ENCODE measurements at places on chromosomes 1 and 21.
A peak's percentile ranks its signal among the peaks of the same experiment; 100 is the strongest.

DNA sequence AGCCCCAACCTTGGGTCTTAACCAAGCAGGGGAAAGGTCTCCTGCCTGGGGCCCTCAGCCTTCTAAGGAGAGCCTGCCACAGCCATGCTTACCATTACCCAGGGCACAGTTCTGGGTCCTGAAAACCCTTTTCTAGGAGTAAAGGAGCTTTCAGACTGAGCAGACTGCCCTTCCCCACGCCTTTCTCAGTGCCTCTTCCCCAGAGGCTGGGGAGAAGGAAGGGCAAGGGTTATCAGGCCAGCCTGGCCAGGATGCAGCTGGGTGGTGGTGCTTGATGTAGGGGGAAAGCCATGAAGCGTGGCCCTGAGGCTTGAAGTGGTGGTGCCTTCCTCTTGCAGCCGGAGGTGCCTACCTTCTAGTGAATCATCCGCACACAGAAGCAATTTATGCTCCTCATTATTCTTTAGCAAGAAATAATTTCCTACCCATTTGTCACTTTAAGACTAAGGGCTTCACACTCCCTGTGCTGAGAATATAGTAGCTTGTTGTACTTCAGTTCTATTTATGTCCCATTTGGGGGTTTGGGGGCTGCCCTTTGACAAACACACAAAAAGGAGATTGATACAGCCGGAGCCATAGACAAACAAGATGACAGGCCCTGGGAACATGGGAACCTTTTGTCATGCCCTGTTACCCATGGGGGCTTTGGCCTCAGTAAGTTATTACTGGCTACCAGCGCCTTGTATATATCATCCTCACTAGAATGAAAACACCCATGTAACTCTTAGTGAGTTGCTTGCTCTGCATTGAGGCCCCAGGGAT lies 40.7 kb downstream of the MAN1C1 start:
- DNase-seq = peak; percentile 88

DNA sequence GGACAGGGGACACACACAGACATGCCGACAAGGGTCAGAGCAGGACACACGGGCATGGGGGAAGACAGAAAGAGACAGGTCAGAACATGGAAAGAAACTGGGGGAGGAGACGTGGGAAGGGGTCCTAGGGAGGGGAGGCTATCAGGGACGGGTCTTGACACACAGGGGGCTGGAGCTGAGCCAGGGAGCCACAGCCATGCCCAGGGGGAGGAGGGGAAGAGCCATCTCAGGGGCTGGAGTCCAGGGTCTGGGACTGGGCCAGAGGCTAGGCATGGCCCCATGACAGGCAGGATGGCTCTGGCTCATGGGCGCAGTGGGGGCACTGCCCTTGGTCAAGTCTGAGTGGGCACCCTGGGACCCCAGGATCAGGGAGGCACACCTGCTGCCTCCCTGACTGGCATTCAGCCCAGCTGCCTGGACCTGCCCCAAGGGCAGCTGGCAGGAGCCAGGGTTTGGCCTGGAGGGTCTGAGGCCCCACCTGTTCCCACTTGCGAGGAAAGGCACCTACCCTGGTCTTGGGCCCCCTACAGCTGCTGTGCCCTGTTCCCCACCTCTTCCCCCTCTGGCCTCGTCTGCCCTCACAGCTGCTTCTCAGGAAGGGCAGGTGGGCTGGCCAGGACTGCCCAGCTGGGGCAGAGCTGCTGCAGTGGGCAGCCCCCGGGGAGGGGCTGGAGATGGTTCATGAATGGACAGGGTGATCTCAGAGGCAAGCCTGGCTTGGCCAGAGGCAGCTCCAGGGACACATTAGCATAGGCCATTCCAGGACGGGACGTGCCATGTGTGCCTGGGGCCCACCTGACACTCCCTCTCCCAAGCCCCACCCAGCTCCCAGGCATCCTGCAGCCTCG lies 42.9 kb downstream of the HSPG2 start:
- peak; percentile 67 for DNase-seq

DNA sequence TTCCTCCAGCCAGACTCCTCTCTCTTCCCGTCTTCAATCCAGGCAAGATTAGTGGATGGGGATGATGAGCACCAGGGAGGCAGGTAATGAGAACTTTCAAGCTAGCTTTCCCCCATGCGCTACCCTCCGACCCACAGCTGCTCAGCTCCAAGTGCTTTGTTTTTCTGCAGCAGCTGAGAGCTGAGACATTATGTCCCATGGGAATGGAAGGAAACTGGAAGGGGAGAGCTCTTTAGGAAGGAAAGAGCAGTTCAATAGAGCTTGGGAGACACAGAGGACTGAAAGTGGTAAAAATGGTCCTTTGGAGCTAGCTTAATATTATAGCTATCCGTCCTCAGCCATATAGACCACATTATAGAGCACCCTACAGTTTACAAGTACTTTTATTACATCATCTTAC lies 39.8 kb downstream of the RAB3B start:
- DNase-seq = no peak

DNA sequence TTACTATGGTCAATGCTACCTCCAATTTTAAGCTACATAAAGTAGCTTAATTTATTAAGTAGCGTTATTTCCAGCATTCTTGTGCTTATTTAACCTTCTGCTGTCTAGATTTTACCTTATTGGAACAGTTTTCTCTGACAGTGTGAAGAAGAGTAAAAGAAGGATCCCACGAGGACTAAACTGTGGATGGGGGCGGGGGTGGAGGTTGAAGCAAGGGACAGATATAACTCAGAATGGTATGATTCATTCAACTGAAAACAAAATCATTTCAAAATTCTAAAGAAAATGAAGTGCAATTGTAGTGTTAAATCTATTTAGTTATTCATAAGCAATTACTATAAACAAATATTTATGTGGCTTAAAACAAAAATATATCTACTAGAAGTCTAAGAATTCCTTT lies 11.5 kb upstream of the VAV3 start:
- no peak for DNase-seq

DNA sequence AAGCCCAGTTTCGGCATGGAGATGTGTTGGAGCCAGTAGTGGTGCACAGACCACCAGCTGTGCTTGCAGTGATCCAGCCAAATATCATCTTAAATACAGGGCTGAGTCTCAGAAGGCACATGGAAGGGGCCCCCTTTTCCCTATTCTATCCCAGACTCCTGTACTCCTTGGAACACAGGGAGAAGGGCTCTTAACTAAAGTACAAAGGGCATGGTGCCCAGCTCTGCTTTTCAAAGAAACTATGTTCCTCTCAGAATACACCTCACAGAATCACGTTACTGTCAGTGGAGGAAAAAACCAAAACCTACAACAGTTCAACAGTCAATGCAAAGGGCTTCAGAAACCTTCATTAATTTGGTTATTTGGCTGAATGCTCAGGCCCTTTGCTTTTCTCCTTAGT lies 180.6 kb upstream of the C1orf105 start:
- no peak for DNase-seq

DNA sequence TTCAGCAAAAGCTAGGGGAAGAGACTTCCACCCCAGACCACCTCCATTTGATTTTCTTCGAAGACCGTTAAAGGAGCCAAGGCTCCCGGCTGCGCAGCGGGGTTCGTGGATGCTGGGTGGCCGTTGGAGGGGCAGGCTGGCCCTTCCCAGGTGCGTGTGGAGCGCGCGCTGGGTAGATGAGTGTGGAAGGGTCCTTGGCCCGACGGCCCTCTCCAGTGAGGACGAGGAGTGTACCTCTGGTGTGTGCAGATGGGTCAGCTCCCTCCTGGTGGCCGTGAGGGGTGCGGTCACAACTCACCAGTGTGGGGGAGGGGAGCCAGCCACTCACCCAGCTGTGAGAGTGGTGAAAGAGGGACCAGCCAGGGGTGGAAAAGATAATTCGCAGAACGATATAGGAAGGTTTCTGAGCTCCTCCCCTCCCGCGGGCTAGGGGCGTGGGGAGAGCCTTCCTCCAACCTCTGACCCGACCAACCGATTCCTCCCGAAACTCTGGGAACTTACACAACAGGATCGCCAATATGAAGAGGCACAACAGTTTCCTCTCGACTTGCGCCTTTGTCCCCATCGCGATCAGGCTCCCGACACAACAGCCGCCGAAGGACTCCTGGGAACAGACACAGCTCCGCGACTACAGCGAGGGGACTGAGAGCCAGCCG lies at the start of gene F11R:
Gene F11R (minus strand): TSS at position 644 of the 656 bp plus-strand sequence. CDS start 79 bp downstream, at position 565.
- DNase-seq = peak; percentile 87

GRCh38 chr1:158045639-158046038 lies 52.2 kb downstream of the KIRREL1 start:
- DNase-seq = no peak

DNA sequence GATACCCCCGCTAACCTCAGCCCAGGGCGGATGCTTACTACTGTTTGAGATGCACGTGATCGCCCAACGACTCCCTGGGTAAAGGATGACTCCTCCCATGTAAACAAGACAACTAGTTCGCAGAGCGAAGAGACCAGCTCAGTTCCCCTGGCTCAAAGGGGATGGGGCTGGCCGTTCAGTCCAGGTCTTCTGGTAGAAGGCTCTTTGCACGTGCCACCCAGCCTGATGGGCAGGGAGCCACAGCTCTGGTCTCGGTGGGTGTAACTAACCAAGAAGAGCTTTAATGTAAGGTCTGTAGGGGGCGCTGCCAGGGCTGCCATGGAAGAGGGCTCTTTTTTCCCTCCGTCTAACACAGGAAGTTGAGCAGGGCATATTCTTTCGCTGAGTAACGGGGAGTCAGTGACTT lies 49.4 kb upstream of the PARP1 start:
- peak; percentile 75 for DNase-seq

- DNase-seq = no peak
Observed at GRCh38 chr1:54080598-54081049, 27.2 kb downstream of the TCEANC2 start.

GRCh38 chr1:208190784-208191183 lies 53.4 kb downstream of the PLXNA2 start:
- DNase-seq = no peak

DNA sequence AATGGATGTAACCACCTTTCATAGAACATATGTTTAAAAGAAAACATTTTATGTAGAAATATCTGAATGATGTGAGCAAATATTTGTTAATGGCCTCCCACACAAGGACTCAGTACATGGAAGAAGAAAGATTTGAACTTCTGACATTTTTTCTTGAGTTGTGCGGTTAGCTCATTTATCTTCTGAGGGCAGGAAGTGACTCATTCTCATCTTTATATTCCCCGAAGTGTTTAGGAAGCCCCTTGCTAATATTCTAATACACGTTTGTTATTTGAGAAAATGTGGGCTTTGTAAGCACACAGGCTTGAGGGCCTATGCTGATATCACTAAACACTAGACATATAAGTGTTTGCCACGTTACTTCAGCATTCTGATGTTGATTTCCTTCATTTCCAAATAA lies 392.5 kb upstream of the PTBP2 start:
- DNase-seq = no peak

GRCh38 chr1:119879510-119880434 lies 16.5 kb downstream of the ADAM30 start:
- no peak for DNase-seq

DNA sequence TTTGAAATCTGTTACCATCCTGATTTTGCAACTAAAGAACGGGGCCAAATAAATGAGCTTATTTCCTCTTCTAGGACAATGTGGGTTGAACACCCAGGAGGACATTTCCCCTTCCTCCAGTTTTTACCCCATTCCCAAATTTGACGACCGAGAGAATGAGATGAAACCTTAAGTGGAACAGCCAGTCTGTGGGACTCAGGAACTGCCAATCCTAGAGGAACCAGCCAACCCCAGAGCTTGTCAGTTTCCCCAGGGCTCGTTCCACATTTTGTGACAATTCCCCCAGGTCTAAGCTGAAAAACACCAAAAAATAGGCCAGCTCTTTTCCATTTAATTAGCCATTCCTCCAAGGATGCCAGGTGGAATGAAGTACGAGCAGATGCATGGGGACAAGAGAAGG lies 21.3 kb upstream of the MAPKAPK2 start:
- DNase-seq = no peak

DNA sequence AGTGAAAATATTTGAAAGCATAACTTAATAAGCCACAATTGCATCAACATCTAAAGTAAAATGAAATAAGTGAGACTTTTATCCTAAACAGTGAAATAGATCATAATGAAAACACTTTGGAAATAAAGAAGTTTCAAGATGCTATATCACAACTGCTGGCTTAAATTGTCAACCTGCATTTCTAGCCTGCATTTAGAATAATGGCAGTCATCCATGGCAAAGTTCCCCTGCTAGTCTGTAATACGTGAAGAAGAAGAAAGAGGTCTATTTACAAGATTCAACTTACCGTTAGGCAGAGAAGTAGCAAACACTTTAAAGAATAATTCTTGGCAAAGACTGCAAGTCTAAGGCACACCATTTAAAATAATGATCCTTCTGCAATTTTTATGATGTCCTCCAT lies 133.6 kb downstream of the DPYD start:
- DNase-seq = no peak

GRCh38 chr1:96363826-96364225 lies 357.8 kb upstream of the PTBP2 start:
- DNase-seq = no peak

DNA sequence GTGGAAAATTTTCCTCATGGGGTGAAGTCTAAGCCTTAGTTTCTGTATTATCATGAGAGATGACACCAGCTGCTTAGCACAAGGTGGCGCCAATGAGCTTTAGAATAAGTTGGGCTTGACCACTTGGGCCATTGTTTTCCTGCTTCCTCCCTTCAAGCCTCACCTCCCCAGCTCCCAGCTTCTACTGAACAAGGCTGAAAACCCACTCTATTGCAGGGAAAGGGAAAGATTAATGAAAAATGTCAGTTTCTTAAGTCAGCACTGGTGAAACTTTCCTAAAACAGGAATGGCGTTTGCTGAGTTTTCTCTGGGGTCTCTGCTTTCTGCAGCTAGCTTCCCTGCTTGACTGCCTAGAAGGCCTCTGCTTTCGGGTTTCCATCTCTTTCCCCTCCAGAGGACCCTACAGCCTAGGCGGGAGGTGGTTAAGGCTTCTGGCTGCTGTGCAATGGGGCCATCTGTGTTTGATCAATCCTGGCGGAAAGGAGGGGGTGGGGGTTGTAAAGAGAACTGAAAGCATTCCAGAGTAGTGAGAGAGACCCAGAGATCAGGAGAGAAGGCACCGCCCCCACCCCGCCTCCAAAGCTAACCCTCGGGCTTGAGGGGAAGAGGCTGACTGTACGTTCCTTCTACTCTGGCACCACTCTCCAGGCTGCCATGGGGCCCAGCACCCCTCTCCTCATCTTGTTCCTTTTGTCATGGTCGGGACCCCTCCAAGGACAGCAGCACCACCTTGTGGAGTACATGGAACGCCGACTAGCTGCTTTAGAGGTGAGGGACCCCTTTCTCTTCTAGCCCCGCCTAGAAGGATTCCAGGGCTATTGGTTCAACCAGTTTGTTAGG lies at the start of gene OLFML3:
Gene OLFML3 (plus strand): TSS at position 612 of the 840 bp plus-strand sequence. CDS start 43 bp downstream, at position 655.
- no peak for DNase-seq

- DNase-seq = no peak
Observed at GRCh38 chr1:12126781-12127180, 40.0 kb upstream of the TNFRSF1B start.

- DNase-seq = no peak
Observed at GRCh38 chr1:184388319-184388889, 1.6 kb downstream of the C1orf21 start.

DNA sequence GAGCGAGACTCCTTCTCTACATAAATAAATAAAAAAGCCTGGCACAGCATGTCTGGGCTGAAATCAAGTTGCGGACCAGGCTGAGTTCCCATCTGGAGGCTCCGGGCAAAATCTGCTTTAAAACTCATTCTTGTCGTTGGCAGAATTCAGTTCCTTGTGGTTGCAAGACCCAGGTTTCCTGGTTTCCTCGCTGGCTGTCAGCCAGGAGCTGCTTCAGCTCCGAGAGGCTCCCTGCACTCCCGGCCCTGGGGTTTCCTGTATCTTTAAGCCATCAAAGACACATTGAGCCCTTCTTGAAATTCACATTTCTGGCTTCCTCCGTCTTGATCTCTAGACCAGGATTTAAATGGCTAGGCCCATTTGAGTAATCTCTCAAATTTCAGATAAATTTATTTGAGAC lies 20.6 kb upstream of the SCCPDH start:
- DNase-seq = no peak
